ENCODE measurements at places on chromosomes 6 and 20.
A peak's percentile ranks its signal among the peaks of the same experiment; 100 is the strongest.

- no peak for DNase-seq
Measured at GRCh38 chr6:124984668-124985338, 22.6 kb downstream of the RNF217 start.

DNA sequence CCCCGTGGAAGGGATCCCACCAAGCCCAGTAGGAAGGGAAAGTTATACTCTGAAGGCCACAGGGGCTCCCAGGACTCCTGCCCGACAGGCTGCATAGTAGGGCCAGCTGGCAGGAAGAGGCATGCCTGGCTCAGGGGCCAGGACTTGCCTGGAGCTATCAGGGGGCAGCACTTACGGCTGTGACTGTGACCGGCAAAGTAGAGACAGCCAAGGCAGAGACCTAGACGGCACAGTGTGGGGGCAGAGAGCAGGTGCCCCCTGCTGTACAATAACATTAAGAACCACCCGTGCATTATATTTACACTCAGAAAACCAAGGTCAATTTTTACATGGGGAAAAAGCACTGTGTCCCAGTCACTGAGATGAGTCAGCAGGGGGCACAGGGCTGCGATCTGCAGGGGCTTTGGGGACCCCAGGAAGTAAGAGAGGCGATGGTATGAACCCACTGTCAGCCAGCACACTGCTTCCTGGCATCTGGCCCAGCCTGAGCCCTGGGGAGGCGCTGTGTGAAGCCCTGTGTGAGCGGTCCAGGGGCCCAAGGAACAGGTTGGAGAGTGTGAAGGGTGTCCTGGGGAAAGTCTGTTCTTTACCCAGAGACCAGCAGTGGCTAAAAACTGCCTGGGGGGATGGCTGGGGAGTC, 9.9 kb downstream of the CCDC167 start:
- no peak for DNase-seq

GRCh38 chr6:15621203-15622044, 41.4 kb downstream of the DTNBP1 start:
- peak; percentile 47 for DNase-seq

- no peak for DNase-seq
Measured at GRCh38 chr6:95819939-95820338, 195.8 kb upstream of the FUT9 start.

DNA sequence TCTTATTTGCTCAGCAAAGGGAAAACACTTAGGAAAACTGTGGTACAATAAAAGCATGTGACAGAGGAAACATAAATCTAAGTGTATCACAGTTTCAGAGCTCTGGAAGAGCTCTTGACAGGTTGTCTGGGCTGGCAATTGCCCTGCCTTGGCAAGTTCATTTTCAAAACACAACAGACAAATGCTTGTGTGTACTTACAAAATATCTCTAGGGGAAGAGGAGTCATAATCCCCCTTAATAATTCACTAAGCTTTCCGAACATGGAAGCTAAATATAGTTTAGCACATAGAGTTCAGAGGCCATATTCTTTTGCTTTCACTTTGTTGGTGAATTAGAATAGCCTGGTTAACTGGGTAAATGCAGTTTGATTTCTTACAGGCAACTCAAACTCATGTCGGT, 211.6 kb upstream of the THEMIS start:
- no peak for DNase-seq

DNA sequence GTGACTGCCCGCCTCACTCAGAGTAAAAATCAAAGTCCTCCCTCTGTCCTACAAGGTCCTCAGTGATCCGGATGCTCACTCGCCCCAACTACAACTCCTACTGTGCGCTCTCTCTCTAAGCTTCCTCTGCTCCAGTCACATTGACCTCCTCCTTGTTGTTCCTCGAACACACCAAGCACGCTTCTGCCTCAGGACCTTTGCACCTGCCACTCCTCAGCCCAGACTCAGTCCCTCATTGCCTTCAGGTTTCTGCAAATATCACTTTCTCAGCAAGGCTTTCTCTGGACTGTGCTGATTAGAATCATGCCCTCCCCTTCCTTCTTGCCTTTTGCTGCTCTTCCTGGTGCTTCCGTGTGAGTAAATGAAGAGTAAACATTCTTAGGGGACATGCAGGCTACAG, 41.6 kb downstream of the SULF2 start:
- no peak for DNase-seq

GRCh38 chr20:57476084-57476526, 48.8 kb downstream of the CTCFL start:
- no peak for DNase-seq

DNA sequence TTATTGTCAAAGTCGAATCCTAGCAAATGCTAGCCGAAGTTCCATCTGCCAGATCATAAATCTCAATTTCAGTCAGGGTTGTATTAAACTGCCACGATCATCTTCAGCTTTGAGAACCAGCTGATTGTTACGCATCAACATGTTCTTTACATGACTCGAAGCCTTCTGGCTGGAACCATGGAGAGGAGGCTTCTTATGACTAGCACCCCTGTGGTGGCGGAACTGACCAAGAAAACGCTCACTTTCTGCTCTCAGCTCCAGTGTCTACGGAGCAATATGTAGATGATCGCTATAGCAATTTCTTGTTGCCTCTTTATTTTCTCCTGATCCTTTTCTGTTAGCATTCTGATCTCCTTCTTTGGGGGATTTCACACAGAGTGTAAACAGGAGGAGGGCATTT, 479.4 kb upstream of the SLC35B3 start:
- DNase-seq: no peak

DNA sequence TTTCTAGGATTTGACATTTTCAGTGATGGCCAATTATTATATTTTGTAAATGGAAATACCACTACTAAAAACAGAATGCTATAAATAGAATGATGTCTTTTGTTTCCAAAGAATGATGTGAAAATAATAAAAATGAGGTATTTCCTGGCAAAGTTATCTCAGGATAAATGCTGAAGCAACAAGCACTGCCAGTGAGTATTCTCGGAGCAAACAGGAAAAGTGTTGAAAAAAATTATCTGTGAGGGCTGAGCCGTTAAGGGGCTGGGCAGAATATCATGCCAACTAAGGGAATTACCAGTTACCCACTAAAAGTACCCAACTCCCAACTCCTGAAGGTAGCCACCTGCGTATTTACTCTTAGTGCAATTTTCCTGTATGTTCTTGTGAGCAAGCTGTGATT, 23.6 kb upstream of the SCAF8 start:
- no peak for DNase-seq

DNA sequence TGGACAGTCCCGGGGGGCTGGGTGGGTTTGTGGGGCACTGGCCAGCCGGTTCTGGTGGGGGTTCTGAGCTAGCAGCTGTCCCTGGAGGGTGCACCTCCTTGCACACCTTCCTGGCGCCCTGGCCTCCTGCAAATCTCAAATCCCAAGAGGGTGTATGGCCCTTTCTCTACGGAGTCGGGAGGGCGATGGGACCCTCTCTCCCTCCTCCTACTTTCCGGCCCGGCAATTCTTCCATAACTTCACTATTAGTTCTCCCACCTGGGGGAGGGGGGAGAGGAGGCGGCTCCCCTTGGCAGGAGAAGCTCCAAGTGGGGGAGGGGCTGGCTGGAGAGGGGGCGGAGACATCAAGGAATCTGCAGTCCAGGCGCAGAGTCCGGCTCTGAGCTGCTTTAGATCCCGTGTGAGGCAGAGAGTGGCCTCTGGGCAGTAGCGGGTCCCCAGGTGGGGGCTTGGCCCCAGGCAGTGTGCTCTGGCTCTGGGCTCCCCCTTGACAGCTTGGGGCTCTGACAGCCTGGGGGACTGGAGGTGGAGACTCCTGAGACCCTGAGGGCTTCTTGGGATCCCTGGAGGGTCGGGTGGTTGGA, 1.4 kb upstream of the LAMA5 start:
- no peak for DNase-seq

GRCh38 chr20:3312940-3313682, 74.1 kb upstream of the SLC4A11 start:
- DNase-seq: no peak

GRCh38 chr20:59806578-59806975, 126.9 kb downstream of the SYCP2 start:
- no peak for DNase-seq

DNA sequence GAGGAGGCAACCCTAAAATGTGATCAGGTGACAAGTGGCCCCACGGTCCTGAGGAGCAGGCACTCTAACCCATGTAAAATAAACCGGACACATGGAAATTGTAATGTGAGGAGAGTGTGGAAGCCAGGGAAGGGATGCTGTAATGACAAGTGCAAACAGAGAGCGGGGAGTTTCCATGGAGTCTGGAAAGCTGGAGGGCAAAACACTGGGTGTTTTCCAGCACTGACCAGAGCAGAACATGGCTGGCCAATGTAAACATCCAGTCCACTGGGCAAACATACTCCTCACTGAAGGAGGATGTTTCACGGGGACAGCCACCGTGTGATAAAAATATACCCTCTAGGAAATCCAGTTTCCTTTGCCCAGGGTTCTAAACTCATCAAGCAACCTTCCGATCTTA, 219.0 kb upstream of the JARID2 start:
- peak; percentile 38 for DNase-seq

GRCh38 chr6:44243345-44243744, 3.6 kb upstream of the HSP90AB1 start:
- DNase-seq: peak; percentile 2

GRCh38 chr6:43377710-43378229, 8.3 kb upstream of the ZNF318 start:
- no peak for DNase-seq

DNA sequence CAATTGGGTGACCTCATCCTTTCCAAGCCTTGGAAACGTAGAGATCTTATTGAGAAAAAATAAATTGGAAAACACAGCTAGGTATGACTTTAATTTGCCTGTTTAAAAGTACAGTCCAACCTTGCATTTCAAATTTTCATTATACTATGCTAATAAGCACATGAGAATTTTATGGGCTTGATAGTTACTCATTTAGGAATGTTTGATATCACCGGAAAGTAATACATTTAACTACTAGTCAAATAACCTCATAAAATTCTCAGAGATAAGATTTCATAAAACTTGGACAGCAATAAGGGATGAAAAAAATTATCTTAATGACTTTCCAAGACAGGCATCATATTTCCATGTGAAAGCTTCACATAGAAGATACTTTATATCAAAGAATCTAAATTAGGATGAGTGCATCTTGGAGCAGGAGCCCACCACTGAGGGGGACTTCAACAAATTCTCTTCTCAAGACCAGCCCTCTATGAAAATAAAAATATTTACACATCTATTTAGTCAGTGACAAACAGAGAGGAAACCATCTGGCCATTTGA, 236.3 kb downstream of the EPHA7 start:
- no peak for DNase-seq

DNA sequence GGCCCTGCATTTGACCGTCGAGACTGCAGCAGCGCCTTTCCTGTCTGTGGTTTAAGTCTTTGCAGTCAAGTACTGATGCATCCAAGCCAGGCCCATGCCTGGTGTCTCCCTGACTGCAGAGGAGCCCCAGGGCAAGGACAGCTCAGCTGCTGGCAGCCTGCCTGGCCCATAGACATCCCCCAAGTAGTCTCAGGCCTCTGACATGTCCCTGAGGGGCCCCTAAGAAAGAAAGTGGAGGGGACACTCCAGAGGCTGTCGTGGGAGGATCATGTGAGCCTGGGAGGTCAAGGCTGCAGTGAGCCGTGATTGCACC, 18.0 kb downstream of the HRH3 start:
- peak; percentile 5 for DNase-seq

DNA sequence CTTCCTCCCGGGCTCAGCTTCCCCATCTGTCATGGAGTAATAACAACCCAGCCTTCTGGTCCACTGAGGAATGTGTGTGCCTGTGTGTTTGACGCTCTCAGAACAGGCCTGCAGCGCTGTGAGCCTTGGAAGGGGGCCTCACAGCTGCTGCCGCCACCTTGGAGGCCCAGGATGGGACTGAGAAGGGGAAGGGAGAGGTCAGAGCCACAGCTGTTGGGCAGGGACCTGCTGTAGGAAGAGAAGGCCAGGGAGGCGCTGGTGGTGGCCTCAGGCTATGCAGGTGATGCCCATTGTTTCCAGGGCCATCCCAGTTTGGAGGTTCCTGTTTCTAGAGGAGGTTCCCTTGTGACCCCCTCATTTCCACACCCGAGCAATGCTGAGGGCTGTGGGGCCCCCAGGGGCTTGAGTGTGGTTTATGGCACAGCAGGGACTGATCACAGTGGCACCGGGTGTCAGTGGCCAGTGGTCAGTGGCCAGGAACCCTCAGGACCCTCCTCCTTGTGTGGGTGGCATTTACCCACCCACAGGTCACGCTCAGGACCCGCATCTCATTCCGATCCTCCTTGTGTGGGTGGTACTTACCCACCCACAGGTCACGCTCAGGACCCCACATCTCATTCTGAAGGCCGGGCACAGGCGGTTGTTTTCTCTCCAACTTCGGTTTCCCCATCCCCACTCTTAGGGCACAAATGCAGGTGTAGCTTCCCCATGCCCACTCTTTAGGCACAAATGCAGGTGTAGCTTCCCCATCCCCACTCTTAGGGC, 14.0 kb downstream of the TPD52L2 start:
- DNase-seq: no peak

DNA sequence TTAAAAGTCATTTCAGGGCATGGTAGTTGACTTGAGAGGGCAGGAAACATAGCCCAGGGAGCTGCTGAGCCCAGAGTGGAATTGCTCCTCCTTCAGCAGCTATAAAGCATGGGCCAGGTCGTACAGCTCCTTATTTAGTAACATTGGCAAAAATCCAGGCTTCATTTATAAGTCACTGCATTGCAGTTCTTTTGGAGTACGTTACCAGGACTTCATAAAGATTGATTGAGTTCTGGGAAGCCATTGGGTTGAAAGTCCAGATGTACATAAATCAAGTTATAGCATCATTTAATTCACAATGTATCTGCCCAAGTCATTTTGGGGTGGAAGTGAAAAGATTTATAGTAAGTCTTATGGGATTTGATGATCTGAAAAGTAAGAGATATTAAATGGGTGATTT, 53.0 kb upstream of the ANKEF1 start:
- DNase-seq: no peak

DNA sequence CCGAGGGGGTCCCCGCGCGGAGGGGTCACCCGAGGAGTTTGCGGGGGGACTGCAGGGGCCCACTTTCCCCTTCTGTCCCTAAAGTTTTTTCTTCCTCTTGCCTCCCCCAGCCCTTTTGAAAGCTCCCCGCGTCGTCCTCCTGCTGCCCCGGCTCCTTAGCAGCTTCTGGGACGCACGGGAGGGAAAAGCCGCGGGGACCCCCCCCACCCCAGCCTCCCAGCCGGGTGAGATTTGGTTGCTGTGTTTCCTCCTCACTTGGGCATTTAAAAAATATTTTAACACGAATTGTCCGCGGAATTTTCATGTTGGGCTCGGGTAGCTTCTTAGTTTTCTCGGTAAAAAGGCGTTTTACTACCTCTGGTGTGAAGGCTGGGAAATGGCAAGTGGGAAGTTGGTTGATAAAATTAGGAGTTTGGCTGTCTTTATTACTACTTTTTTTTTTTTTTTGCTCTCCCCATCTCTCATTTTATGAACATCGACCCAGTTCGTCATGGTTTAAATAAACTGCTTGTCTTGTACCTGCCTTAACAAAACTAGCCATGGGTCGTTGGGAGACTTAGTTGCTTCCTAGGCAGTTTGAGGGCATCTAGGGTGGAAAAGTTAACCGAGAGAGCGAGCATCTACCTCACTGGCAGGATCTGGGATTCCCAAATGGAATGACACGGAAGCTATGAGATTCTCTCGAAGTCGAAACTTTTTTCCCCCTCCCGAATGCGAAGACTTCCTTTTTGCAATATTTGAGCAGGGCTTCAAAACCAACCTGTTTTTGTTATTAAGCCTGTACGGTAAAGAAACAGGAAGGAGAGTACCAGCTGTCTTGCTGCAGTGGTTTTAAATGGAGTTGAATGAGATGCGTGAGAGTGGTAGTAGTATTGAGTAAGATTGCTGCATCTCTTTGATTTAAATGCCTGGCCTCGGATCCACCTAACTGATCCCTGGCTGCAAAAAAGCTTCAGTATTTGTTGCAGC, 868 bp downstream of the NCOA3 start:
- no peak for DNase-seq

- no peak for DNase-seq
Measured at GRCh38 chr6:156683821-156684220, 93.4 kb upstream of the ARID1B start.

GRCh38 chr6:136149311-136149710, 100.8 kb downstream of the MTFR2 start:
- DNase-seq: no peak

Data from left cardiac atrium (tissue), 4 donors.